ENCODE measurements at places on chromosomes 1 and 21. TPM values are rescaled to one million over a fixed set of nuclear protein-coding genes. Genes with fewer than 3 reads are reported as not detected.

The KRTAP21-2 gene
- polyA plus RNA-seq, result not detected

The LCA5L gene
- polyA plus RNA-seq, result 1.5 TPM

The AZIN2 gene
- 3.1 TPM for polyA plus RNA-seq

The SYT11 gene
- 21.1 TPM for polyA plus RNA-seq

- DNase-seq, result no peak
These were observed 94.2 kb downstream of the KCNN3 start for GRCh38 chr1:154775621-154776605.

GRCh38 chr1:10471411-10472219, 714 bp downstream of the DFFA start:
- DNase-seq, result no peak

DNA sequence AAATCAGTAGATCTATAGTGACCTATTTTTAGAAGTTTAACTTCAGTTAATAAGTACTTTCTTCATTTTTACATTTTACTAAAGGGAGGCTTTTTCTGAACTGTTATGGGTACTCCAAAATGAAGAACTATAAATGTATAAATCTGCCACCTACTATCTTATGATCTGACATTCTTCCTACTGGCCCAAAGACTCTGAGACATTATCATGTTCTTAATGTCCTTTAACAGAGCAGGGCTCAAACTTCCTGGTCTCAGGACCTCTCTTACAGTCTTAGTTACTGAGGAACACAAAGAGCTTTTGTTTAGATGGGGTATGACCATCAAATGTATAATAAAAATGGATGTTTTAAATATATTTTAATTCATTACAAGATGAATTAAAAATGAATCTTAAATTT, 8.9 kb downstream of the TRIM33 start:
- DNase-seq, result no peak

GRCh38 chr1:223202376-223203033, 59.5 kb upstream of the TLR5 start:
- DNase-seq, result no peak

DNA sequence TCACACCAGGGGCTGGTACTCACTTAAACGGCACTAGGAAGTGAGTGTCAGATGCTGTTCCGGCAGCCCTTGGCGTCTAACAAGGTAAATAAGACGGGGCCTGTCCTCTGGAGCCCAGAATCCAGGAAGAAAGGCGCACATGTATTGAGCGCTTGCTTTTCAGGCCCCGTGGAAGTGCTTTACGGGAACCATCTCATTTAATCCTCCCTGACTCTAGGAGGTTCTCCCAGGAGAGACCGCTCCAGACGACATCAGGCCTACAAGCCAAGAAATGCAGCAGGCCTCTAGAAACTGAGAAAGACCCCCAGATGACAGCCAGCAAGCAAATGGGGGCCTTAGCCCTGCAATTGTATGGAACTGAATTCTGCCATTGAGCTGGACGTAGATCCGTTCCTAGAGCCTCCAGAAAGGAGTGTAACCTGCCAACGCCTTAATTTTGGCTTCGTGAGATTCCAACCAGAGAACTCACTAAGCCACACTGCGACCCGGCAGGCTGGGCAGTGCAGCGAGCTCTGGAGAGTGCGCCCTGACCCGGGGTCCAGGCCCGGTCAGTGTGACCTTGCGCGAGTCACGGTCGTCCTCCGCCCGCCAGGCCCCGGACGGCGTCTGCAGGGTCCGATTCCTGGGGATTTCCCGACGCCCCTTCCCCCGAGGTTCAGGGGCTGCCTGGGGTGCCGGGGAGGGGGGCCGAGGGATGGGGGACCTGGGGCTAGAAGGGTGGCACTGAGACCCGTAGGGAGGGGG, 532 bp upstream of the MANEAL start:
- DNase-seq, result no peak

DNA sequence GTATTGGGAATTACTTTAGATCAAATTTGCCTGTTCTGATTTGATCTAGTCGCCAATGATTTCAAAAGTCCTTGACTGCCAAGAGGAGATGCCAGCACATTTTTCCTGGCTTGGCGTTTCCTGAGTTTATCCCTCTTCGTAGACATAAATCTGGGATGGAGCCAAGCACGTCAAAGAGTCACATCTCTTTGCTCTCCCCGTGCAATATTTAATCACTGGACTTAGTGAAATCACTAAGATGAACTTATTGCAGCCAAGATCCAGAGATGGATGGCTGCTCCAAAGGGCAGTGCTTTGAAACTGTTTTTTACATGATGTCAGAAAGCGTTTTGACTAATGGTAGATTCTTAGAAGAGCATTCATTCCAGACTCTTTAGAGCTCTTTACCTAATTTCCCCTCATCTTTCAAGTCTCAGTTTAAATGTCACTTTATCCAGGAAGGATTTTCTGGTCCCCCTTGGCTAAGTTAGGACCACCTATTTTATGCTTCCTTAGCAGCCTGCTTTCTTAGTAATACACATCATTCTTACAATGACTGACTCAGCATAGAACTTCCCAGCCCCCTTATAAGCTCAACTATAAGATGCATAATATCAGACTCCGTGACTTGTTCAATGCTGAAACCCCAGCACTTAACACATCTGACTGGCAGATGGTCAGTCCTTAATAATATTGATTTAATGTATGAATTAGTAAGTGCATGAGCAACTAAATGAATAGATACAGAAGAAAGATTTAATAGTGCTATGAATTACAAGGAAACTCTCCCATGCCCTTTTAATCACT, 94.4 kb upstream of the GREM2 start:
- no peak for DNase-seq

- no peak for DNase-seq
These were observed 969 bp downstream of the ACAP3 start for GRCh38 chr1:1306661-1307260.

- DNase-seq, result no peak
These were observed 188.6 kb downstream of the FCRL5 start for GRCh38 chr1:157363660-157364140.

DNA sequence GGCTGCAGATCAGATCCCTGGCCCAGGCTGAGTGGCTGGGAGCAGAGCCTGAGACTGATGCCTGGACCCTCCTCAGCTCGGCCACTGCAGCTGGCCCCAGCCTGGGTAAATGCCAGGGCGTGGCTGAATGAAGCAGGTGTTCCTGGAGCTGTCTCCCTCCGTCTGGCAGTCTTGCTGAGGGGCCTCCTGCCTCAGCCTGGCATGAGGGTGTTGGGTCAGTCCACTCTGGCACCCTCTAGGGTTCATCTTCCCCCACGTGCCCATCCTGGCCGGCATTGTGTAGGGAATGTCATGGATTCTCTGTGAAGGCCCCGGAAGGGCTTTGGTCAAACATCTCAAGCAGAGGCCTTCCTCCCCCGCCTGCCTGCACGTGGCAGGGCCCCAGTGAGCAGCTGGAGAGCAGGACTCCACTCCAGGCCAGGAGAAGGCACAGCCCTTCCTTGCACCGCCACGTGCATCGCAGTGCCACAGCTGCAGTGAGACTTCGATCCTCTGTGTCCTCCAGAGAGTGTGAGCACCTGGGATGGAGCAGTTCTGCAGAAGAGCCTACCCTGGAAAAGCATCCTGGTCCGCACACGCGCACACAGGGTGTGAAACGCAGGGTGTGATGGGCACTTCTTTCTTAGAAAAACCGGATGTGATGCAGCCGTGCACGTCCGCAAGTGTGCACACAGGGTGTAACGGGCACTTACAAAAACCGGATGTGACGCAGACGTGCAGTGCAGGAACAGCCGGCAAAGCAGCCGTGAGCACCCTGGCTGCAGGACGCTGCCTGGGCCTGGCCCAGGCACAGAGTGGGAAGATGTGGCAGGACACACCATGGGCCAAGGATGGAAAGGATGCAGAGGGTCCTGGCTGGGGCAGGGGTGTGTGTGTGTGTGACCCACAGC, 4.6 kb upstream of the KRTAP10-4 start:
- no peak for DNase-seq
